ENCODE measurements at places on chromosomes 2 and 18.

DNA sequence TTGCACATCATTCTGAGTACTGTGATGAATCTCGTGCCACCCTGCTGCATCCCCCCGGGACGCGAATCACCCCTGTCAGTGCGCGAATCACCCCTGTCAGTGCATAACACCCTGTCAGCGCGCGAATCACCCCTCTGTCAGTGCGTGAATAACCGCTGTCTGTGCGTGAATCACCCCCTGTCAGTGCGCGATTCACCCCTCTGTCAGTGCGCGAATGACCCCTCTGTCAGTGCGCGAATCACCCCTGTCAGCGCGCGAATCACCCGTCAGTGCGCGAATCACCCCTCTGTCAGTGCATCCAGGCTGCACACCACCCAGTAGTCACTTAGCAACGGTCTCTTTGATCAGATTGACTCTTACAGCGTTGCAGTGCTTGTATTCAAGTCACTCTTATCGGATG, 134.4 kb upstream of the TPO start:
- DNase-seq = no peak

DNA sequence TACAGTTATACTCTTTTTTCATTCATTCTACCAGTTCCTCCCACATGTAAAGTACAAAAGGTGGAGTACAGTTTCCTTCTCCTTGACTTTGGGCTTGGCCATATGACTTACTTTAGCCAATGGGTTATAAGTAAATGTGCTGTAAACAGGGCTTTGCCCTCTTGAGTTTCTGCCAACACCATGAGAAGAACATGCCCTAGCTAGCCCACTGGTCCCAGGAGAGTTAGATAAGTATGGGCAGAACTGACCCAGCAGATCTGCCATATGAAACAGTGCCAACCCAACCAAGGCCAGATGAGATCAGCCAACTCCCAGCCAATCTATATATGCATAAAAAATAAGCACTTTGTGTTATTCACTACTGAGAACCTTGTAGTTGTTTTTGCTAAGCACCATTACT, 25.5 kb downstream of the ZC3H8 start:
- DNase-seq = peak; percentile 59

DNA sequence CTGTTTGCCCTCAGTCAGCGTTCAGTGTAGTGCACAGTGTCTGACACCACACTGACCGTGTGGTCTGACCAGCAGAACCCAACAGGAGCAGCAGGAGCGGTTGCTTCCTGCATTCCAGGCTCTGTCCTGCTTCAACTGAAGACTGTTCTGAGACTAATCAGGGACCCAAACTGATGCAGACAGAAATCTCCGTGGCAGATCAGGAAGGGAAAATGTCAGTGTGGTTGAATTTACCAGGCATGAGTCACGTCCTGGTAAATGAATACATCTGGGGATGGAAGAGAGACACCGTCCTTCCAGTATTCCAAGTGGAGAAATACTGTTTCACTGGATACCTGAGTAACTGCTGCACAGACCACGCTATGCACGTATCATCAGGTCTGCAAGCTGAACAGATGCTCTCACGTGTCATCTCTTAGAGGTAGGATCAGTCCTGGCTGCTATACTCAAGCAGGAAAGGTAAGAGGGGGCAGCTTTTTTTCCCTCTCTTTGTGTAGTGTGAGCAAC, 223.6 kb upstream of the EPAS1 start:
- DNase-seq = peak; percentile 78

- no peak for DNase-seq
These were observed 107.9 kb downstream of the KLHL29 start for GRCh38 chr2:23492921-23493320.

DNA sequence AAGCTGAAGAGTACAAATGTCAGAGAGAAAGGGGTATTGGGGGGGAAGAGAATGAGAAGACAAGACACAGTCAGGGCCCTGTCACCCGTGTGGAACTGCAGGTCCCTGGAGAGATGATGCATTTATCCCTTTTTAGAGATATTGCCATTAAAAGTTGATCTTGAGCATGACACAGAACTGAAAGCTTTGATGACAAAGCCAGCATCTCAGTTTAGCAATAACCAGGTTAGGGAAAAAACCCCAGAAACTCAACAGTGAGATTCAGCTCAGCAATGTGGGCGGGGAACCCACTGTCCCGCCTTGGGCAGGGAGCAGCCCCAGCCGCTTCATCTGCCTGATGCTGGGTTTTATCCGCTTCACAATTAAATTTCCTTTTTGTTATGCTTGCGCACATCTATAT, 181.1 kb downstream of the NEDD4L start:
- no peak for DNase-seq

- DNase-seq = no peak
These were observed 263.6 kb downstream of the ZNF516 start for GRCh38 chr18:76231402-76231801.

DNA sequence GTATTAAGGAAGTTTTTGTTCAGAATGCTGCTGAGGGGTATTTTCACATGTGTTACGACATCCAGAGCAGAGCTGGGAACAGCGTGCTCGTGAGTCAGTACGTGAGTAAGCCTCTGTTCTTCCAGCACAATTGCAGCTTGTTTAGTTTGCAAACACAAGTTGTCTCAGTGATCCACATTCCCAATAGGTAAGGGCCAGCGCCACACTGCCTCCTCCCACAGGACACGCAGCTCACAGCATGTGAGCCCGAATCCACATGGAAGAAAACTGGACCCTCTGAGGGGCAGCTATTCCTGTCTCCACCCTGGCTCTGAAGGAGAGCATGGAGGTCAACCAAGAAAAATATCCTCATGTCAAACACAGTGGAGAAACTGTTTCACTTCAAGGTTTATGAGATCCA, 173.9 kb upstream of the PID1 start:
- DNase-seq = peak; percentile 92

- no peak for DNase-seq
These were observed 69.5 kb downstream of the CAVIN2 start for GRCh38 chr2:191777351-191777750.

DNA sequence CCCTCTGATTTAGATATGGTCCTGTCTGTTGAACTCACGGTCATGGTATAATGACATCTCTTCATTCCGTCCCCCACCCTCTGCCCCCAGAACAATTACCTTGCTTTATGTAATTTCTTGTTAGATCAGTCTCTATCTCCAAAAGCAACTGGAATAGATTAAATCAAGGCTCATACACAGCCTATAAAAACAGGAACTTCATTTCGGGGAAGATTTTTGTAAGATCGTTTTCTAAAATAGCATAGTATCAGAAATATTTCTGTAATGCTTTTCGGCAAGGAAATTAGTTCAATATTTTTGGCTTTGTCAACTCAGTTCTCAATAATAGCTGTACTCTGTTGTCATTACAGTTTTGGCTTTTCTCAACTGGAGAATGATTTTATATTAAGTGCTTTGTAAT, 157.2 kb downstream of the FMNL2 start:
- no peak for DNase-seq

DNA sequence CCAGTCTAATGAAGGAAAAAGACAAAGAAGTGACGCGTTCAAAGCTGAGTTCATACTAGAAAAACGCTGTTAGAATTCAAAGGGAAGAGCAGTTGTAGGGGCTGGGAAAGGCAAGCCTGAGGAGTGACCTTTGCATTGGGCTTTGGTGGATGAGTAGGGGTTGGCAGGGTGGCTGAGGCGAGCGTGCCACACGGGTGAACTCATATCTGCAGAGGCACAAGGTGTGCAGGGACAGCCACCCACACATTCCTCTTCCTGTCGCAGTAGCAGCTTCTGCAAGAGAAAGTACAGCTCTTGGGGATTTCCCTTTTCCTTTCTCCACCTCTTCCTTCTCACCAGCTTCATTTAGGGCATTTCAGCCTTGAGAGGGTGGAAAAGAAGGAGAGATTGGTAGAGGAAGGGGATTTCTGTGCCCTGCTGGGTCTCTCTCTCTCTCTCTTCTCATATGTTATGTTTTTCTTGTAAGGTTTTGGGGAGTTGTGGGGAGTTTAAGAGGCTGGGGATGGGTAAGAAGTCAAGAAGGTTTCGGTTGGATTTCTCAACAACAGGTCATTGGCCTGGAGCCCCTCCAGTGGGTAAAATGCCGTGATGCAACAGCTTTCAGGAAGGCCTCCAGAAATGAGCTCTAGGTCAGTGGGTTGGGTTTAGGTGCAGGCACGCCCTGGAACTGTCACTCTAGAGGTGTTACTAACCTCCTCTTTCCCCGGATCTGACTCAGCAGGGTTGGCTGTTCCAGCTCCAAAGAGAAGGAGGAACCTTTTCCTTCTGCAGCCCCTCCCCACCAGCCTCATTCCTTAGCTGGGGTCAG, 40.1 kb downstream of the ODC1 start:
- peak; percentile 18 for DNase-seq

- DNase-seq = no peak
These were observed 93.0 kb downstream of the ANKRD44 start for GRCh38 chr2:197217541-197217940.

DNA sequence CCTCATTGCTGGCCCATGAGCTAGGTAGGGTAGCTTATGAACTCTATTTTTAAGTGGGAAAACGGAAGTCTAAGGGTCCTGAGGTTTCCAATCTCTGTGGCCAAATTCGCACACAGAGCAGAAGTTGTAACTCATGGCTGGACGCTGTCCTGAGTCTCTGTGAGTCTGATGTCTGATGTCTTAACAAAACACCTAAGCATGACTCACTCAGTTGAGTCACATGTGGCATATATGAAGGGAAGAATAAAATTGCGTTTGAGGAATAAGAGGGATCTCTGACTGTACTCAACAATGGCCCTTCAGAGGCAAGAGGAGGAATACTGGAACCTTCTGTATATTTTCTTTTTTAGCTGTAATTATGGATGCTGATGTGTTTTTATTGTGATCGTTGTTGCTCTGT, 569.7 kb downstream of the RIT2 start:
- peak; percentile 49 for DNase-seq

DNA sequence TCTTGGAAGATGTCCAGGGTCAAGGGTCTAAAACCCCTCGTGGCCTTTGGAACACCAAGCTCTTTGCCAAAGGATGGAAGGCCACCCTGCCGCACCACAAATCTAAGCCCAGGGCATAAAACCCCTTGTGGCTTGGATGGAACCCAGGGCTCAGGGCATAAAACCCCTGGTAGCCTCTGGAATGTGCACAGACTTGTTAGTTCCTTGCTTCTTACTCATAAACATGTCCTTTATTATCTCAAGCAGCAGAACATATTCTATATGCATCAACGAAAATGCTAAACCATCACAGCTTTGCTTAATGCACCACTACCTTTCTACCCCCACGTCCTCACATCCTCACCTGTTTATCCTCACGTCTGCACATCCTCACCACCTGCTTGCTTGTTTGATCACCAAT, 998.0 kb downstream of the DSC3 start:
- DNase-seq = no peak

DNA sequence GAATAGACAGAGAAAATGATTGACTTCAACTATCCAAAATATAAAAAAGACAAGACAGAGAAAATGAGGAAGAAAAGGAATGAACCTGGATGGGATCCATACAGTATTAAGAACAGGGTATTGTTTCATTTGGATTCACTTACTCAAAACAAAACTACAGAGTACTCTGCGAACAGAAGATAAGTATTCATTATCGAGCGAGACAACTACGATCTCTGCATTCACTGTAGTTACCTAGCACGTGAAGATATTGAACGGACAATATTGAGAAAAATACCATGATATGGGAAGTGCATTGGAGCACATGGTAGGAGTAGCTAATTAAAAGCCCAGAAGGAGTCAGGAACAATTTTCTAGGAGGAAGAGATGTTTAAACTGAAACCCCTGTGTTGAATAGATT, 1.0 kb upstream of the ORC2 start:
- no peak for DNase-seq

GRCh38 chr2:222572751-222573174, 83.1 kb downstream of the FARSB start:
- peak; percentile 28 for DNase-seq

DNA sequence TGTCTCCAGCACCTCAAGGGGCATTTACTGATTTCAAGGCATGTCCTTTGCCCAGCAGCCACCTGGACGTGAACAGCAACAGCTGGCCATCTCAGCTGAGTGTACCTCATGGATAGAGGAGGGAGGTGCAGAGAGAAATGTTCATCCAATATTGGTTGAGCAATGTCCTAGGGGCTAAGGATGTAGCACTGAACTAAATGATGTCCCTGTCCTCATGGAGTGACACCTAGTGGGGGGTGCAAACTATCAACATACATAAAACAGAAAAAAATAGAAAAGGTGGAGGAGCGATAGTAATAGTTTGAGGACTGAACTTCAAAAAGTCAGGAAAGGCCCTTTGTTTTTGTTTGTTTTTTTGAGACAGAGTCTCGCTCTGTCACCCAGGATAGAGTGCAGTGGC, 4.8 kb upstream of the UGGT1 start:
- no peak for DNase-seq

GRCh38 chr18:79942211-79942610, 9.2 kb downstream of the SLC66A2 start:
- no peak for DNase-seq

DNA sequence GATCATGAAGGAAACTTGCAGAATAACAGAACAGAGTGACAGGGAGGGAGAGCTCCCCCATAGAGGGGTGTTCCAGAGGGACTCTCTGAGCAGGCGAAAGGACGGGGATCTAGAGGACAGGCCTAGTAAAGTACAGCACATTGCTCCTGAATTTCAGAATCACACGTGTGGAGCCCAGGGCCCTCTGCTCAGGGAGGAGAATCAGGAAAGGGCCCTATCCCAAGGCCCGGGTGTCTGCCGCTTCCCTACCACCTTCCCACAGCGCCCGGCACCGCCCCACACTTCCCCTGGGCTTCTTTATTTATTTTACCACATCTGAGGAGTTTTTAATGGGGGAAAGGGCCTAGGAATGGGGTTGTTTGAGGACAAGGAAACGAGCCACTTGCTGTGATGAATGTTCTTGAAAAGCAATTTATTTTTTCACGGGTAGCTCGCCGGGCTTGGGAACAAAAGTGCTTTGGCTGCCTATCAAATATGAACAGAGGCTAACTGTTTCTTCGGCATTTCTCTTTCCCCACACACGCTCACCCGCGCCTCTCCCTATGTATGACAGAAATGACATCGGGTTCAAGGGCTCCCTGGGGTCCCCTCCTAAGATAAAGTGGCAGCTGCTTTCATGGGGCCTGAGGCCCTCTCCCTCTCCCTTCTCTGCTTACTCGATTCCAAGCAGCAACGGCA, 79.3 kb upstream of the GLI2 start:
- no peak for DNase-seq

DNA sequence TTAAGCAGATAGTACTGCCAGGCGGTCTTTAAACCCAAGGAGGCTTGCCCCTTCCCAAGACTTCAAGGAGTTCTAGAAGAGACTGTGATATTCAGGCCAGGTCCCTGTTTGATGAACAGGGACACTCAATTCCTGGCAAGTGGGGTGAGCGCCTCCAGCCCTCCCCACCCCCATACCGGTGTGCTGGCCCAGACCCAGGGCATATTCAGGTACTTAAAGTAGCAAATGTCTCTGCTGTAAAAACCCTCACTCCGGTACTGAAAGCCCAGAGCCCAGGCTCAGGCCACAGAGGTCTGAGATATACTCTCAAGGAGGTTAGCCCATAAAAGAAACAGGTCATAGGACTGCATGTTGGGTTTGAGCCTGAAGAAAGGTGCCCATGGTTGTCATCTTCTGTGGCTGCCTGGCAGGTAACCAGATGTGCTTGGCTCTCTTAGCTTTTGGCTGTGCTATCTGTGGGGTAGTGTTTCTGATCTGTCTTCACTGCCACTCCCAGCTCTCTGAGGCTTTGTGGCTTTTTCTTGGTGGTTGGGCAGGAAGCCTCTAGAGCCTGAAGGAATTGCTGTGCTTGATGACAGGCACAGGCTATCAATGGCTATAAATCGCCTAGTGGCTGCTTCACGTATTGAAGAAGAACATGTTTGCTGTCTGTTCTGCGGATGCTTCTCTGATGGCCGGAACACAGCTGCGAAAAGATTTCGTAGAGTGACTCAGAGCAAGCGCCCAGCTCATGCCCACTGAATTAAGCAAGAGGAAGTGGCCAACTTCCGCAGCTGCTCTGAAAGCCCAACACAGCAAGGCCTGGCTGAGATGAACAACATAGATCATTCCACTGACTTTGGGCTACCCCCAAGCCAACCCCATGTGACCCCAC, 63.3 kb upstream of the ALPP start:
- peak; percentile 69 for DNase-seq
